Substantia nigra (tissue), 51 donors: ENCODE measurements at places on chromosomes 7 and 10.

GRCh38 chr7:107228291-107228690 is 59.5 kb downstream of the HBP1 start:
- DNase-seq: no peak

- no peak for DNase-seq
These were observed 162.6 kb downstream of the JAZF1 start for GRCh38 chr7:28018020-28018419.

DNA sequence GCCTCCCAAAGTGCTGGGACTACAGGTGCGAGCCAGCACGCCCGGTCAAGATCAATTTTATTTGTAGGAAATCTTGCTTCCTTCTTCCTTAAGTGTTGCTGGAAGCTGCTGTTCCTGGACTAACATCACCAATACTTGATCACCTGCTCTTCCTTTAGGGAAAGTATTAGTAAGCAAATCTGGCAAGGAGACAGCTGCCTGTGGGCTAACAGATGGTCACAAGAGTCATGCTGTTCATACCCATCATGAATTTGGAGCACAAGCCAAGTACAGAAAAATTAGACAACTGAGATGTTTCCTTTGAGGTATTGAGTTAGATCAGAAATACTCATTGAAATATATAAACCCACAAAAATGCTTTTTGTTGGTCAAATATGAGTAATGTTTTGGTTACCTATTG is 27.9 kb downstream of the BAIAP2L1 start:
- no peak for DNase-seq

GRCh38 chr10:68139448-68140272 is 30.4 kb downstream of the MYPN start:
- DNase-seq: no peak

GRCh38 chr7:157922576-157922975 is 585.8 kb downstream of the DNAJB6 start:
- DNase-seq: no peak
